Fibroblast of skin of scalp (primary cell): ENCODE measurements at places on chromosomes 11 and 22.
A peak's percentile ranks its signal among the peaks of the same experiment; 100 is the strongest.

DNA sequence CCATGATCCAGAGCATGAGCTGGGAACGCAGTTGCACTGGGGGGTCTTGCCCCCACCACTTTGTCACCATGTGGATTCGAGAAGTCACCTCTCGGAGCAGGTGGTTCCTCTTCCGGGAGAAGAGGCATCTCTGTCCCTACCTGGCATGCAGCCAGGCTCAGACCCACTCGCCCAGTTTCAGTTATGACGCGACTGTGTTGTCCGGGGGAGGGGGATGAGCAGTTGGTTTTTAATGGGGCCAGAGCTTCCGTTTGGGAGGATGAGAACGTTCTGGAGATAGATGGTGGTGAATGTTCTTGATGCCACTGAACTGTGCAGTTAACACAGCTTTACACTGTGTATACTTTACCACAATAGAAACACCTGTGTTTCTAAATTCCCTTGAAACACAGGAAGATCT is 41.5 kb downstream of the DHCR7 start:
- no peak for DNase-seq

DNA sequence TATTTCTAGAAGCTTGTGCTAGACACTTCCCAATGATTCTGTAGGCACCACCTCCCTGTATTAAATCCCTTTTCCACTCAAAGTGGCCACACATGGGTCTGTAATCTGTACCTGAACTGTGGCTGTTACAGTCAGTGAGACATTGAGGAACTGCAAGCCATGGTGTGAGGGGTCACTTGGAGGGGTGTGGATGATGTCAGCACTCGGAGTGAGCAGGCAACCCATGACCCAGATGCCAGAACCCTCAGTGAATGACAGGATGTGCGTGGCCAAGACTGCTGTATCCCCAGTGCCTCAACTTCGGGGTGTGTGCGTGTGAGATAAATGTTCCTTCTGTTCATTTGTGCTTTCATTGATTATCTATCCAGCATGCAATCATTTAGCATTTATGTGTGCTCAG is 14.7 kb upstream of the SHANK3 start:
- DNase-seq = no peak

DNA sequence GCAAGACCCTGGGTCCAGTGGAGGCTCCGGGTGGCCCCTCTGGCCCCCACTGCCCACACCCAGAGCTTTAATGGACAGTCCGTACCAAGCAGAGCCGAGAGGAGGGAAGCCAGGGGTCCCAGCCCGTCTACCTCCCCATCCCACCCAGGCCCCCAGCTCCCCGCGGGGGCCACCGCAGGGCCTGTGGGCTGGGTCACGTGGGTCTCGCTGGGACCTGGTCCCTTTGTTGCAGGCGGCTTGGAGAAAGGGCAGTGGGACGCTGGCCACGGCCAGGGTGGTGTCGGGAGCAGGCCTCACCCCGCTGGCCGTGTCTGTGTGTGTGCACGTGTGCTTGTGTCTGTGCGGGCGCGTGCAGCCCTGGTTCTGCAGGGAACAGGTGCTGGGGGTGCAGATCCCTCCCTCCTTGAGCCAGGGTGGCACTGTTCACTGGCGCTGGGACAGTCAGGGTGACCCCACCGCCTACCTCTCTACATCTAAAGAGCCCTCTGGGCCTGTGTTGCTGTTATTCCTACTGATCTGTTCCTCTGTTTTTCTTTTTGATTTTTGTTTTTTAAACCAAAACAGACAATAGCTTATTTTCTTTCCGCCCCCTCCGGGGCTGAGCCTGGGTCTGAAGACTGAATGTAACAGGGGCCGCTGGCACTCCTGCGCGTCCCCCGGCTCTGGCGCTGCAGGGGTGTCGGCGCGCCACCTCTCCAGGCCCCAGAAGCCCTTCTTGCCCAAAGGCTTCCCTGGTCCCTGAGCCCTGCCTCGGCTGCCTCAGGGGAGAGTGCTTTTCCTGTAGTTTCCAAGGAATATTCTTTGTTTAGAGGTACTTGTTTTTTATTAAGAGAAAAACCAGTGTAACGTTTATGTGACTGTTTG is 20.1 kb upstream of the TMEM191C start:
- DNase-seq = no peak

- DNase-seq = no peak
Observed at GRCh38 chr22:32542066-32542676, 67.6 kb downstream of the FBXO7 start.

GRCh38 chr11:120032766-120033390 is 105.0 kb downstream of the TRIM29 start:
- no peak for DNase-seq

GRCh38 chr11:10447445-10447844 is 7.6 kb upstream of the AMPD3 start:
- DNase-seq = no peak

DNA sequence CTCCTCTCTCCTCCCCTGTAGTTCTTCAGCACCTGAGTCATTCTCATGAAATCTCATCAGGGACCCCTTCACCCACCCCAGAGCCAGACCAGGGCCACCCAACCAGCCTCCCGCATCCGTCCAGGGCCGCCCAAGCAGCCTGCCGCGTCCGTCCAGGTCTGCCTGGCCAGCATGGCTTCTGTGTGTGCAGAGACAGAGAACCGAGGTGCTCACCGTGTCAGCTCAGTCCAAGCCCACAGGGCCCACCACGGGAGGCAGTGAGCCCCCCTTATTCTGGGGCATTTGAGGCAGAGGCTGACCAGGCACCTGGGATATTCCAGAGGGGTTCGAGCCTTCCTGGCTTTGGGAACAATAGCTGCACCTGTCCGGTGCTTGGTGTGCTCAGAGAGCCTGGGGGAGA is 1117.3 kb downstream of the BRD1 start:
- DNase-seq = no peak

DNA sequence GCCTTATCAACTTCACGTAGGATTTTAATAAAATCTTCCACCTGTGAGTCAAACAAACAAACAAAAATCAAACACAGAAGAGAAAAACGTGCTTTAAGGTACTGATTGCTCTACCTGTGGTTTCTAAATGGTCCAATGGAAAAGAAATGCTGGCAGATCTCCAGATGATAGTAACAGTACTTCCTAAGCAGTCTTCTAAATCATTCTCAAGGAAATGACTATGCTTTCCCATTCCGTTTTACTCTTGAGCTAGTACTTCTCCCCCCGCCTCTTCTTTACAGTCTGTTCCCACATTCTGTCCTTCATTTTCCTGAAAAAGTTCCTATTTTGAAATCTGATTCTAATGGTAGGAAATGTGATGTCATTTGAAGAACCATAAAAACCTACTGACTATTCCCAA is 25.4 kb downstream of the SAAL1 start:
- no peak for DNase-seq

DNA sequence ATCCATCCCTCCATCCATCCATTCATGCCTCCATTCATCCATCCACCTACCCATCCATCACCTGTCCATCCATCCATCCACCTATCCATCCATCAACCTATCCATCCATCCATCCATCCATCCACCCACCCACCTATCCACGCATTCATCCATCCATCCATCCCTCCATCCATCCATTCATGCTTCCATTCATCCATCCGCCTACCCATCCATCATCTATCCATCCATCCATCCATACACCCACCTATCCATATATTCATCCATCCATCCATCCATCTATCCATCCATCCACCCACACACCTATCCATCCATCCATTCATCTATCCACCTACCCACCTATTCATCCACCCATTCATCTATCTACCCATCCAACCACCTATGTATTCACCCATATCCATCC is 13.8 kb downstream of the PARVG start:
- no peak for DNase-seq

- DNase-seq = no peak
Observed at GRCh38 chr11:67268081-67268961, 2.0 kb downstream of the GRK2 start.

DNA sequence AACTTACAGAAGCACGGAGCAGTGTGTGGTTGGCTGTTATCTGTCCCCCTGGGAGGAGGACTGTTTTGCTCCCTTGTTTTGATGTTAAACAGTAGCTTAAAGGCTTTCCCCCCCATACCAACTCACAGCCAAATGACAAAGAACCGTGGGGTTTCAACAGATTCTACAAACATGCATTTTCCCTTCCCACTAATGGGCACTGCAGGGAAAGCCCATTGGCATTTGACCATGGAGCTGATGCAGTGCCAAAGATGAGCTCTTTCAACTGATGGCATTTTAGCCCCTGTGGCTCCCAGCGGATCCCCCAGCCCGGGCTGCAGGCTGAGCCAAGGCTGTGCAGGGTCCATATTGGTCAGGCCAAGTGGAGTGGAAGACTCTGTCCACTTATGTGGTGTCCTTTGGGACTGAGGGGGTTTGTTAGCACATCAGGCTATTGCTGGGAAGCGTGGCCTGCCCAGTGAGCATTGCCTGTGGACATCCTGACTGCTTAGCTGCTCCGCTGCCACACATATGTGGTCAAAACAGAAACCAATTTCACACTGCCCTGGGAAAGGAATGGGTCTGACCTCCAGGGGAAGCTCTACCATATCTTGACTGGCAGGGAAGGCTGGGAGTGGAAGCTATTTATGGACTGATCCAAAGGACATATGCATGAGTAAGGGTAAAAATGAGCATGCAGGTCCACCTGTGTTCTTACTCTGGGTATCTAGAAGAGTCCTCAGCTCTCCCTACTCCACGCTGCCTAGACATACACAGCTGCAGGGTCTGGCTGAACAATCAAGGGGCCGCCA is 116.4 kb upstream of the PARVA start:
- no peak for DNase-seq

GRCh38 chr22:23822101-23822671 is 16.6 kb downstream of the DERL3 start:
- no peak for DNase-seq

- peak; percentile 87 for DNase-seq
Observed at GRCh38 chr11:115606498-115607220, 102.4 kb upstream of the CADM1 start.
